Lung microvascular endothelial cell (primary cell): ENCODE measurements at places on chromosomes 3 and 15. TPM values are rescaled to one million over a fixed set of nuclear protein-coding genes. Genes with fewer than 3 reads are reported as not detected.

- DNase-seq, result no peak
Observed at GRCh38 chr15:67504056-67504455, 16.9 kb upstream of the C15orf61 start.

DNA sequence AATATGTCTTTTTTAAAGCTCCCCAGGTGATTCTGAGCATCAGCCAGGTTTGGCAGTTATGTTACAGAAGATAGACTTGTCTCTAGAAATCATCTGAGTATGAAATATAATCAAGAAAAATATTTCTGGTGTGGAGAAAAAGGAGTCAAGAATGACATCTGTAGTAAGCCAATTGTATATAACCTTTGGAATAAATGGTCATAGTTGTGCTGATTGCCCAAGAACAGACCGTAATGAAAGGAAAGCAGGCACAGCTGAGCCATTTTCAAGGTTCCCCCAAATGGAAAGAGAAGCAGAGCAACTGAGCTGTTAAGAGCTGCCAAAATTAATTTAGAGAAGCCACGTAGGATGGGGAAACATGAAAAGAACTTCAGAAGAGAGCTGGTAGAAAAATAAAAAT is 26.6 kb downstream of the GOLM2 start:
- no peak for DNase-seq

DNA sequence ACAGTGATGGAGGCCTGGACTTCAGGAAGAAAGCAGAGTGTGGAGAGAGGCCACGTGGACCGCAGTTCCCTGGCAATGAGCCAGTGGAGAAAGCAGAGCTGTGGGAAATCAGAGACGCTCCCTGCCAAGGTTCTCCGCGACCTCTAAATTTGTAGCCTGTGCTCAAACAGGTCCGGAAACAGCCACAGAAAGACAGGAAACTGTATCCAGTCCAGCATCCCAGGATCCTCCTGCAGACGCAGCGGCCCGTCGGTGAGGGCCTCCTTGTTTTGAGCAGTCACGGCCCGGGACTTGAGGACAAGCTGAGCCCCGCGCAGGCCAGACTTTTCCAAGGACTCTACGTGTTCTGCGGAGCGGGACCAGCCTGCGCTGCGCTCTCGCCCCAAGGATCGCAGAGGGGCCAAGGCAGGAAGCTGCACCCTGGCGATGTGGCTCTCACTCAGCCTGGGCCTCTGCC is 22.3 kb downstream of the RPSA start:
- DNase-seq, result peak; percentile 77

- DNase-seq, result no peak
Observed at GRCh38 chr15:87781959-87782625, 474.4 kb downstream of the NTRK3 start.

DNA sequence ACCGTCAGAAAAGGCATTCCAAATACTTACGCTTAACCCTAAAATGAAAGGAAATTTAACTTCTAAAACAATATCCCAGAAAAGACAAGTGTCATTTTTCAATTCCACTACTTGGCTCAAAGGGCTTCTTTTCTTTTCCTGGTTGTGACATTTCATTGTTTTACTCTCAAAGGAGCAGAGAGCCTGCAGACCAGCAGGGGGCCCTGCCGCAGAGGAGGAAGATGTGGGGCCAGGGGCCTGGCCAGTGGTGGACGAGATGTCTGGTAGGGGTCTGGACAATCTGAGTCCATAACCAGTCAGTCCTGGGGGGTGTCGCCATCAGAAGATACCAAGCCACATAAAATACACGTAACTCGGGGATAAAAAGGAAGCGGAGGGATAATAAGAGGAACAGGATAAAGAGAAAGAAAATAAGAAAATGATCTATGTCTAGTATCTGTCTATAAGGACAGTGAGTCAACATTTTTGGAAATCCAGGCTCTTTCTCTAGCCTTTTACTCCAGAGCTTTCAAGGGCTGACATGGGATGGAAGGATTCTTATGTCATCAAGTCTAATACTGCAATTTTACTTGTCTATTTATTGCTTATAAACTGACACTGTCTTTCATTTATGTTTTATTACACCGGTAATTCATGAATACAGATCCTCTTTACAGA is 54.2 kb upstream of the ARHGEF3 start:
- DNase-seq, result peak; percentile 75

DNA sequence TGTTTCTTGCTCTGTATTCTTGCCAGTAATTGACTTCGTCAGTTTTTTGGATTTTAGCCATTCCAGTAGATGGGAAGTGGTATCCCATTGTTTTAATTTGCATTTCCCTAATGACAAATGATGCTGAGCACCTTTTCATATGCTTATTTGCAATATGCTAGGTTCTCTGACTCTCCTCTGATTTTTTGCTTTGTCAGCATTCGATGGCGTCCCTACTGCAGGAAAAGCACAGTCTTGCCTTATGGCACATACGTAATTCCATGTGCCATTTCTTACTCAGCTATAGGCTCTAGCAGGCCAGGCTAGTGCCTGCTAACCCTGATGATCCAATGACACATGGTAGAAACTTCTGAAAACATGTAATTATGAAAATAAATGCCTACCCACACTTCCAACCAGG is 239.2 kb upstream of the ATP10A start:
- DNase-seq, result no peak

GRCh38 chr3:12891985-12892839 is 50.8 kb upstream of the RPL32 start:
- peak; percentile 81 for DNase-seq

PTPRG gene
- total RNA-seq, result 5.8 and 16.8 TPM in 2 replicates

FGF12 gene
- 0.87 and 1.6 TPM in 2 replicates for total RNA-seq

RETNLB gene
- not detected in 2 replicates for total RNA-seq
